Activated T-cell treated with anti-CD3 and anti-CD28 coated beads for 48 hours (primary cell): ENCODE measurements at places on chromosomes 1 and 21.

GRCh38 chr21:37220433-37220980 lies 46.6 kb downstream of the VPS26C start:
- DNase-seq: peak; percentile 25

GRCh38 chr21:36350282-36350910 lies 30.4 kb downstream of the MORC3 start:
- DNase-seq: no peak

- no peak for DNase-seq
Observed at GRCh38 chr1:8598060-8598724, 219.2 kb downstream of the RERE start.

GRCh38 chr21:38506661-38507281 lies 8.5 kb upstream of the ERG start:
- DNase-seq: no peak

DNA sequence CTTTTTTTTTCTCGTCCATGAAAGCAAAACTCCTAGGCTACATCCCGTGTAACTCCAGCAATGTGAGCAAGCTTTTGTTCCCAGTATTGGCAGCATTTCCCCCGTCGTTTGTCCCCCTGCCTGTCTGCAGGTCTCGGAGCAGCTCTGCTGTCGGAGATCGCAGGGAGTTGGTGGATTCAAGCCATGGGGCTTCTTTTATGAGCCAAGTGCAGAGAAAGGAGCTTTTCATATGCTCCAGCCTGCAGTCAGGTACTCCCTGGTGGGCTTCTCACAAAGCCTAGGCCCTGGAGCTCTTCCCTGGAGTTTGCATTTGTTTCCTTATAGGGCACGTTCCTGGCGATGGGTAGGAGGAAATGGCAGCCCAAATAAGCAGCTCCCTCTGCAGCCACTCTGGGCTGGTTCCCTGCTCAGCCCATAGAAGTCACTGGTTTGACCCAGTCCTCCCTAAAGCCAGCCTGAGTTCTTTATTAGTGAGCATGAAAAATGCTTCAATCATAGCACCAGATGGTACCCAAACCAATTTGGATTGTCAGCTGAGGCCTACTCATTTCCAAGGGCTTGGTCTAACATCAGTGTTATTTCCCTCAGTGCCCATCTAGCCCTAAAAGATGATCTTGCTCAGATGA lies 78.3 kb downstream of the NUF2 start:
- DNase-seq: no peak

DNA sequence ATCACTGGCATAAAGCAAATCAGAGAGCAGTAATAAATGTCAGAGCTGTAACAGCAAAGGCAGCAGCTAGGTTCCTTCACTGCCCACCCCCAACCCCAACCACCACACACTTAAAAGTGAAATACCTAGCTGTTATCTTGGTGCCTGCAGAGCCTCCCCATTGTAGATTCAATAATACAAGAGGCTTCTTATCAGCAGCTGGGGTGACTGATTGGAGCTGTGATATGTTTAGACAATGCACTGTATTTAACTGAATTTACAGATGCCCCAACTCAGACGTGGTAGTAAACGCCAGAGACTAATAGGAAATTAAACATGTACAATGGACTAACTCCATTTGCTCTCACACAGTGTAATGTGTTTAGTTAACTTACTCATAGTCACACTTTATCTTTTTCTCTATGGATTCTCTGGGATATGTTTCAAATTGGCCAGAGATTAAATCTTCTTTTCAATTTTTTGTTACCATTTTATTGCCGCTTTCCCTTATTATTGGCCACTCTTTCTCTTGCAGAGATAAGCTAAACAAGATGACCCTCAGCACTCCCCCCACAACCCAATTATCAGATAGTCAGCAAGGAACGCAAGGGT lies 117.1 kb downstream of the ESRRG start:
- no peak for DNase-seq

DNA sequence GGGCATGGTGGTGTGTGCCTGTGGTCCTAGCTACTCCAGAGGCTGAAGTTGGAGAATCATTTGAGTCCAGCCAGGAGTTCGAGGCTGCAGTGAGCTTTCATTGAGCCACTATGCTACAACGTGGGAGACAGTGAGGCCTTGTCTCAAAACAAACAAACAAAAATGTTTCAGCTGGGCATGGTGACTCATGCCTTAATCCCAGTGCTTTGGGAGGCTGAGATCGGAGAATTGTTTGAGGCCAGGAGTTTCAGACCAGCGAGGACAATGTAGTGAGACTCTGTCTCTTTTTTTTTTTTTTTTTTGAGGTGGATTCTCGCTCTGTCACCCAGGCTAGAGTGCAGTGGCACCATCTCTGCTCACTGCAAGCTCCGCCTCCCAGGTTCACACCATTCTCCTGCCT lies 5.0 kb upstream of the RPL5 start:
- no peak for DNase-seq

GRCh38 chr1:36170643-36171412 lies 14.9 kb downstream of the MAP7D1 start:
- no peak for DNase-seq

DNA sequence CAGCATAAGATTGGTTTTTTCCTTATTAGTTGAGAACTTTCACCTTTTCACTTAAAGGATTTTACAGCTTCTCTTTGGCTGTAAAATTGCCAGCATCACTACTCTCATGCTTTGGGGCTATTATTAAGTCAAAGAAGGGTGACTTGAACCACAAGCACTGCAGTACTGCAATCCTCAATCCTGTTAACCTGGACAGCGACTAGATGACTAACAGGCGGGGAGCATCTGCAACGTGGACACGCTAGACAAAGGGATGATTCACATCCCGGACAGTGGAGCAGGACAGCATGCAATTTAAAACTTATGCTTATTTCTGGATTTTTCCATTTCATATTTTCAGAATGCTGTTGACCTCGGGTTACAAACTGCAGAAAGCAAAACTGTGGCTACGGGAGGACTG lies 8.1 kb downstream of the ARV1 start:
- no peak for DNase-seq

DNA sequence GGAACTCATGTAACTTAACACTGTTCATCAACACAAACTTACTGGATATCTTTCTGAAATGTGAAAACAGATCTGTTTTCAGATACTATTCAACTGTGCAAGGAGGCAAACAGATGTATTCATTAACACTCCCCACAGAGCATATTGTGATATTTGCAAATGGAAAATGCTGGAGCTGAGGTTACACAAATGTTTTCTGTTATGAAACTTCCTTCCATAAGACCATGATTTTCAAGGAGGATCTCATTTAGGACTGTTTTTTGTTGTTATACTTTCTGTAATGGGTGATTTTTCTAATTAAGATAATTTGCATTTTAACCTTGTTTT lies 56.1 kb downstream of the GABPA start:
- no peak for DNase-seq

- no peak for DNase-seq
Observed at GRCh38 chr1:116256286-116256649, 116.8 kb upstream of the ATP1A1 start.
